ENCODE measurements at places on chromosomes 11 and 22.
A peak's percentile ranks its signal among the peaks of the same experiment; 100 is the strongest.

GRCh38 chr11:64268893-64269539 lies 15.4 kb downstream of the BAD start:
- DNase-seq, result peak; percentile 77

GRCh38 chr22:46366801-46367706 lies 31.5 kb downstream of the TRMU start:
- DNase-seq, result no peak

GRCh38 chr11:123738374-123738773 lies 3.1 kb downstream of the ZNF202 start:
- no peak for DNase-seq

GRCh38 chr11:6571434-6572008 lies 31.9 kb downstream of the RRP8 start:
- no peak for DNase-seq

DNA sequence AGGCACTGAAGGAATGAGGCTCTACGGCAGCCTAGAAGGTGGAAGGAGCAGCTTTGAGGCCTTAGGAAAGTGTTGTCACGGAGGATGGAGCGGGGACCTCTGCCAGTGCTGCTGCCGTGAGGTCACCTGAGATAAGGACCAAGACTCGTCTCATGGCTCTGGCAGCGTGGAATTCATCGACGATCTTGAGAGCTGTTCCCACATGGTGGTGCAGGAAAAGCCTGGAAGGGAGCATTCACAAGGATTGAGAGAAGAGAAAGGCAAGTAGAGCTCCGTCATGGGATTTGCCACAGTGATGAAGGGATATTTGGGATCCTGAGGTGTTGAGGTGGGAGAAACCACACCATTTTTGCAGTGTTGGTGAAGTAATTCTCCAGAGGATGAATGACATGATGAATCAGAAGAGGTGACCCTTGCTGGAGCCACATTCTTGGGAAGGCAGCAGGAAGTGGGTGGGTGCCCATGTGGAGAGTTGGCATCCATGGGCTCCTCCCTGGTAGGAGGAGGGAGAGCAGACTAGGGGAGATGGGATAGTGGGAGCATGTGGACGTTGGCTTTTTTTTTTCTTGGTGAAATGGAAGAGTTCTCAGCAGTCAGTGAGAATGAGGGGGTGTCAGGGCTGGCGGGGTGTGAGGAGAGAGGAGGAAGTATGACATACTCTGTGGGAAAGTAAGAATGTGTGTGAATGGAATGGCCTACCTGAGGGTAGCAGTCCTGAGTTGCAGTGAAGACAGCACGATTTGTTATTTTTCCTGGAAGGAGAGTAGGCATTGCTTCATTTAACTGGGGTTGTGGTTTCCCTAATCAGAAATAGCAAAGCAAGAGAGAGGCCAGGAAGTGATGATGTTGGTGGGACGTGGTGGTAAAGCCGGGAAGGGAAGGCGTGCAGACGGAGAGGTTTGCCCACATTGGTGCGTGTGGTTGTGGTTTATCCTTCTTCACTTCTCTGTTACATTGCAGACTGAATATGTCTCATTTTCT lies 11.1 kb downstream of the PPP6R3 start:
- no peak for DNase-seq

GRCh38 chr11:20873054-20873453 lies 203.7 kb downstream of the NELL1 start:
- no peak for DNase-seq

GRCh38 chr22:47594836-47595521 lies 832.5 kb downstream of the TBC1D22A start:
- no peak for DNase-seq

- peak; percentile 43 for DNase-seq
Observed at GRCh38 chr22:26360169-26360885, 68.7 kb upstream of the ASPHD2 start.

GRCh38 chr11:69035946-69036340 lies 12.8 kb upstream of the TPCN2 start:
- peak; percentile 65 for DNase-seq

DNA sequence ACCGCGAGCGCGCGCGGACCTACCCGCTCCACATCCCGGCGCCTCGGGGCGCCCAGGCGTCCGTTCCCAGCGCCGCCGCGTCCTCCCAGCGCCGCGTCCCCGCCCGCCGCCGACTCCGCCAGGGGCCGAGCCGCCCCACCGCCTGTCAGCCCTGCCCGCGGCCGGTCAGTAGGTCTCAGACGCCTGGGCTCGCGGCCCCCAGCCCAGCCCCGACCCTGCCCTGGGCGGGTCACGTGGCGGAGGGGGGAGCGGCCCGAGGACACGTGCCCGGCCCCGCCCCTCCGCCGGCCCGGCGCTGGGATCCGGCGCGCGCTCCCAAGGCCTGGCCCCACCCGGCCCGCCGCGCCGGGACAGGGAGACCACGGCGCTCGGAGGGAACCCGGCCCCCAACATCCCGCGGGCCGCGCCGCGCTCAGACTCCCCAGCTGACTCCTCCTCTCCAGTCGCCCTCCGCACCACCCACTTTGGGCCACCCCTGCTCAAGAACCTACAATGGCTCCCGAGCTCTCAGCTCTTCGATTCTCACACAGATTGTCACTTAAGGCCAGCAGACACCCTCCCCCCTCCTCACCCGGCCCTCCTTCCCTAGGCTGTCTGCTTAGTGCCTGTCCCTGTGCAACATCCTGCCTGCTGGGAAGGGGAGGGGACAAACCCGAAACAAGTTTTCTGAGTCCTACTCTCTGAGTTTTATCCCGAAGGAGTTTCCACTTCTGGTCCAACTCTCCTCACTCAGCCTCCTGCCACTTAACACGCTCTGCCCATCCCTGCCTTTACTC lies at the start of gene RAB3IL1:
Gene RAB3IL1 (minus strand): TSS at position 233 of the 776 bp plus-strand sequence. CDS start 199 bp downstream, at position 34.
- DNase-seq, result peak; percentile 78

GRCh38 chr11:118979434-118979833 lies 7.9 kb downstream of the FOXR1 start:
- DNase-seq, result no peak

DNA sequence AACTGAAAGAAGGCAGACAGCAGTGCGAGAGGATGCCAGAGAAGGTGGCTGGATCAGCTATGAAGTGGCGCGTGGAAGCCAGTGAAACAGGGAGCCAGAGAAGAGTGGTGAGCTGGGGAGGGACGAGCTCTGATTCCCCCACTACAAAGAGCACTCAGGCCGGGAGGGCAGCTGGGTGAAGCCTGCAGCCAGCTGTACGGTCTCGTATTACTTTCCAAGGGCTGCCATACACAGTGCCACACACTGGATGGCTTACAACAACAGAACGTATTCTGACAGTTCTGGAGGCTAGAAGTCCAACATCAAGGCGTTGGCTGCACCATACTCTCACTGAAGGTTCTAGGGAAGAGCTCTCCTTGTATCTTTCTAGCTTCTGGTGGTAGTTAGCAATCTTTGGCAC lies 47.1 kb upstream of the WNT11 start:
- DNase-seq, result no peak

- no peak for DNase-seq
Observed at GRCh38 chr22:26479792-26480610, 3.6 kb downstream of the HPS4 start.

DNA sequence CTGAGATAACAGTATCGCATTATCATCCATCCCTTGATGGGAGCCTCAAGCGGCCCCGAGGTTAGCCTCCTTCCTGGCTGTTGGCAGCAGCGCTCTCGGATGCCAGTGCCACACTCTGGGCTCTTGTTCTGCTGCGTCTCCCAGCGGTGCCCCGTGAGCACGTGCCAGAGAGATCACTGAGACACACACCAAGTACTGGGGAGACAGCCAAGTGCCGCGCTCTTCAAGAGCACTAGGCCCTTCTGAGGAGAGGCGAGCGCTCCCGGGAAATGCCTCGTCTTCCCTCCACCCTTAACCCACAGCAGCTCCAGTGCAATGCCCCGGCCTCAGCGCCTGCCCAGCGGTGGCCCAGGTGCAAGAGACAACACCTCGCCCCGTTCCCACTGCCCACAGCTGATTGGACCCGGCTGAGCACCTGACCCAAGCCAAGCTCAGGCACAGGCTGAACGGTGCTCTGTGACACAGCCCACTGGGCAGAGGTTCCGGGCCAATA lies 248.3 kb upstream of the NARS2 start:
- no peak for DNase-seq

GRCh38 chr22:34784056-34784455 lies 281.9 kb upstream of the ISX start:
- DNase-seq, result no peak

DNA sequence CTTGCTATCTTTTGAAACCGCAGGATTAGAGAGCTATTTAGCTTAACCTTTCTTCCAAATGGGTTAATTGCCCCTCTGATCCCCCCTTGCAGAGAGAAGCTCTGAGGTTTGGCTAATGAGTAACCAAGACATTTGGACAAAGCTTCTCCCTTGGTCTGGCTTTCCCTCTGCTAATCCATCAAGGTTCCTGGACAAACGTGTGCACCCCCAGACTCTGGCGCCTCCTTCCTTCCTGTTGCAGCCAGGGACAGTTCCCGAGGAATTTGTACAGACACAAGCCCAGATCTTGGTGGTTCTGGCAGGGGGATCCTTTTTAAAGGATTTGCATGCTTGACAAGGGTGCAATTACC lies 1.6 kb downstream of the KIAA1671 start:
- no peak for DNase-seq

- DNase-seq, result no peak
Observed at GRCh38 chr11:31106968-31107576, 262.5 kb downstream of the DCDC1 start.

DNA sequence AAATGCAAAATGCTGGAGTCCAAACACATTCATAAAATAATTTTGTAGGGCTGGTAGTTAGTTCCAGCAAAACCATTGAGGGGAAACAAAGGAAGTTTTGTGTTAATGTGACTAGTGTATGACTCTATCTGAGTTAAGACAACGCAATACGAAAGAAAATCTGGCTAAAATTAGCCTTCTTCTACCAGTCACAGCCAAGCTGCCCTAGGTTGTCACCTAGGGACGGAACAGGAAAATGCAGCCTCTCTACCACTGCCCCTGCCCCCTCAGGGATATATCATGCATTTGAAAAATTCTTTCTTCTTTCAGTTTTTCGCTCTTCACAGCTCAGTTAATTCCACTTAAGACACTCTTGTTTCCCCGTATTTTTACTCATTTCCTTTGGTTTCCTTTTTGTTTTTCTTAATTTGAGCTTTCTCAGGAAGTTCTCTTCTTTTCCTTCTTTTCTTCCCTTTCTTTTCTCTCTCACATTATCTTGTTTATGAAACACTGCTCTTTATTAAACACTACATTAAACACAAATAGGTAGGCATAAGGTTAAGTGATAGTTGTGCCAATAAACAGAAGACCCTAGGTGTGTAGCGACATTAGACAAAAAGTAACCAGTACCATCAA lies 30.6 kb downstream of the KIRREL3 start:
- DNase-seq, result no peak

DNA sequence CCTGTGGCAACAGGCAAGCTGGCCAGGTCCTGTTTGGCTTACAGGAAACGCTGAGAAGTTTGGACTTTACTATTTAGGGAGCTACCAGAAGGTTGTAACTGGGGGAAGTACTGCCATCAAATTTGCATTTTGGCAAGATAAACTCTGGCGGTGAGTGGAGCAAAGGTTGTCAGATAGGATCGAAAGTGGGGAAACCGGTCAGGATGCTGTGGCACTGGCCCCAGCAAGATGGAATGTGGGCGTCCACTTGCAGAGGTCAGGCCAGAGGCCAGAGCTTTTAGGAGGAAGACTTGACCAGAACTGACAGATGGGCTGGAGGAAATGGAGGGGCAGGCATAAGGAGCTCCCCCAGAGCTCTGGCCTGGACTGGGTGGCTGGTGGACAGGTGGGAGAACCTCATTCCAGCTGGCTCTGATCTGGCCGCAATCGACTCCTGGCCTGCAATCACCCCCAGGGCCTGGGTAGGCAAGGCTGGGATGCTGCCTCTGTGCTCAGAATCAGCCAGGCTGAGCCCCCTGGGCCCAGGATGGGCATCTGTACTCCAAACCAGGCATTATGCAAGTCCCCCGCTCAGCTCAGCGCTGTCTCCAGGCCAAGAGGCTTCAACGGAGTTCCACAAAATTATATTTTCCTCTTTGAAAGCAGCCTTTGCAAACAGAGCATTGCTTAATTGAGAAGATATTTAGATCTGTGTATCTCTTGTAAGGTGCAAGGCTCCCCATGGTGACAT lies 178.3 kb upstream of the NECTIN1 start:
- no peak for DNase-seq

DNA sequence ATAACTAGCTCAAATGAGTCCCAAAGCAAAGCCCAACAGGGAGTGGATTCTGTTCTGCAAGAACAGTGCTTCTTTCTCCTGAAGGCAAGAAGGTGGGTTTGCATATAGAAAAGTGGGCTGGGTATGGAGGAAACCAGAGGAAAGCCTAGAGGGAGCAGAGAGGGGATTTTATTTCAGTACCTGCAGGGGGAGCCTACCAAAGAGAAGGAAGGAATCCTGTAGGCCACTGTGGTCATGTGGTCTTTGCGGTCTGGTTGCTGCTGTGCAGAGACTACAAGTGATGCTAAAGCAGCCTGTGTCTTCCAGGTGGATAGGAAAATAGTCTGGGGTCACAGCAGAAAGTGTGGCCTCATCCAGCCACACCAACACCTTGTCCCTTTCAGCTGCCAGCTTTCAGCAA lies 33.2 kb upstream of the ZBTB16 start:
- DNase-seq, result no peak

- DNase-seq, result no peak
Observed at GRCh38 chr11:643849-644738, 7.0 kb downstream of the DRD4 start.

- DNase-seq, result no peak
Observed at GRCh38 chr11:6824136-6824823, 21.2 kb upstream of the OR10A5 start.

- peak; percentile 63 for DNase-seq
Observed at GRCh38 chr22:36184433-36185025, 17.1 kb downstream of the APOL4 start.

DNA sequence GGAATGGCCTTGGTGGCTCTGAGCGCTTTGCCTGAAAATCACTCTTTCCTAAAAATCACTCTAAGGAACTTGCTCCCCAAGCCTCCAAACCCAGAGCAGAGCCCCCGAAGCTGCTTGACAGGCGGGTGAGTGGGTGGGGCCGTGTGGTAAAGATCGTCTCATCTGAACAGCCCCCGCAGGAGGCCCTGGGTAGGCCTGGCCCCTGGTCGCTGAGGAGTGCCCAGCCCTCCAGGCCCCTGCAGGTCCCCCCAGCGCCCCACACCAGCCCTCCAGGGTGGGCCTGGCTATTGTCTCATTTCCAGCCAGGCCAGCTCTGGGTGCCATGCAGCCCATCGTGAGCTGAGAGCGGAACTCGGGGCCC lies 17.2 kb upstream of the PIM3 start:
- DNase-seq, result no peak

GRCh38 chr22:38300197-38300945 lies 16.9 kb downstream of the CSNK1E start:
- no peak for DNase-seq

GRCh38 chr11:111815489-111815888 lies 49.3 kb upstream of the PPP2R1B start:
- no peak for DNase-seq

- DNase-seq, result no peak
Observed at GRCh38 chr22:32020117-32020516, 22.9 kb upstream of the SLC5A1 start.
